ENCODE measurements at places on chromosomes 1 and 21. TPM values are rescaled to one million over a fixed set of nuclear protein-coding genes. Genes with fewer than 3 reads are reported as not detected.

Gene TRIM17
- total RNA-seq, result not detected

- DNase-seq, result no peak
Observed at GRCh38 chr1:241799416-241799815, 48.6 kb upstream of the EXO1 start.

Gene PODN
- 0.60 TPM for total RNA-seq

DNA sequence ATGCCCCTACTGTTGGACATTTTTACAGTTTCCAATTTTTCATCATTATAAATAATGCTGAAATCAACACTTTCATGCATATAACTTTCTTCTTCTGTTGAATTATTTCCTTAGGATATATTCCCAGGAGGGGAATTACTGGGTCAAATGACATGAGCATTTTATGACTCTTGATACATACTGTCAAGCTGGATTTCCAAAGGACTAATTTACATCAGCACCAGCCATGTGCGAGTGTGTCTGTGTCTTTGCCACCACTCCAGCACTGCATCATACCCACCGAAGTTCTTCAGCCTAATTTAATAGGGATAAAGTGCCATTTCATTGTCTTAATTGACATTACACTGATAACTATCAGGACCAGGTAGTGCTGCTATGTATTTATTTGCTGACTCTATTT, 146.7 kb downstream of the CSMD2 start:
- no peak for DNase-seq

DNA sequence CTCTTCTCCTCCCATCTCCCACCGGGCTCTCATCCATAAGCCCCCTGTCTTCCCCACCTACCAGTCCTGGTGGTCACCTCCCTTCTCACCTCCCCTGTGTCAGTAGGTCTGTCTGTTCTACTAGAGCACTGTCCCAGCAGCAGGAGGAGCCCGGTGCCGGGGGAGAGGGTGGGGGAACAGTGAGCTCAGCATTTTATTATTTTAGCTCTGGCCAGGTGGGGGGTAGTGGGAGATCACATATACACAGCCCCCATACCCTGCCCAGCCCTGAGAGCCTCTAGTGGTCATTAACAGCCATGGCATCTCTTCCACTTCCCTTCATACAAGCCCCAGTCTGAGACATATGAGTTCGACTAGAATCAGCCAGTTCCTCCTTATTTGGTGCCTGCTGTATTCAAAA, at the start of gene TMOD4:
TSS of gene TMOD4 (minus strand) at position 119 of the 400 bp plus-strand sequence. CDS start 1,106 bp downstream, outside the sequence.
- no peak for DNase-seq

Gene HAPLN2
- not detected for total RNA-seq

DNA sequence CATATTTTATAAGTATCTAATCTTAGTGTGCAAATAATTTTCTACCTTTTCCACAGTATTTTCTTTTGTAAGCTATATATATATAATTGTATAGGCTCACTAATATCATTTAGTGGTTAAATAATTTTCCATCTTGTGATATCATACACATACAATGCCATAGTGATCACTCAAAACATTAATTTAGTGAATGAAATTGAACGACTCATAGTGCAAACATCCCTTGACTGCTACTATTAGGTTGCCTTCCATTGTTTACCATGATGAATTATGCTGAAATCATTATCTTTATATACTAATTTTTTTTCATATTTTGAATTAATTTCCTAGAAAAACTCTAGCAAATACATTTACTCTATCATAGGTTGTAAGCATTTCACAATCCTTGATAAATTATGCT, 127.1 kb downstream of the PCNX2 start:
- DNase-seq, result no peak

- DNase-seq, result no peak
Observed at GRCh38 chr1:236489710-236490377, 33.9 kb upstream of the LGALS8 start.

- DNase-seq, result no peak
Observed at GRCh38 chr1:16920951-16921350, 780 bp upstream of the CROCC start.

- DNase-seq, result no peak
Observed at GRCh38 chr21:34166468-34166867, 93.1 kb downstream of the MRPS6 start.

DNA sequence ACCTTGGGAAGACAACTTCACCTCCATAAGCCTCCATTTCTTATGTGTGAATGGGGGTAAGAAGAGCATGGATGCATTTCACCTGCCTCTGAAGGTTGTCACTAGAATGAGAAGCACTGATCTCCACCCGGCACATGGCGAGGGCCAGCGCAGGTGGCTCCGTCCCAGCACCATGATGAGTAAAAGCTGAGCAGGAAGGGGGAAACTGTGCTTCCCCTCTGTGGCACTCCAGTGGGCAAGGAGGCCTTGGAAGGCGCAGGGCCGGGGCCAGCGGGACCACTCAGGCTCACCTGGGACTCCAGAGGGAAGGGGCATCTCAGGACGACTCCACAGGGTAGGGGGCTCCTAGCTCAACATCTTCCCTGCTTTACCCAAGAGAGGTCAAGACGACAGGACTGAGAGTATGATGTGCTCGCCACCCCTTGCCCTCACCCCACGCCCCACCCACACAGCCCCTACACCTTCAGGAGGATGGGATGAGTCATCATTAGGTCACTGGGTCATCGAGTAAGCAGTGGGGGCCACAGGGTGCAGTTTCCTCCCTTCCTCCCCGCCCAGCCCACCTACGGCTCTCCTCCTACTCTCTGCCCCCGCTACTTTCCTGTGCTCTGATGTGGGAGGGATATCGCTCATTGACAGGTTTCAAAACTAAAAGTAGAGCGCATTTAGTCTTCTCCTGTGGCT, 112.1 kb downstream of the HIVEP3 start:
- DNase-seq, result no peak

DNA sequence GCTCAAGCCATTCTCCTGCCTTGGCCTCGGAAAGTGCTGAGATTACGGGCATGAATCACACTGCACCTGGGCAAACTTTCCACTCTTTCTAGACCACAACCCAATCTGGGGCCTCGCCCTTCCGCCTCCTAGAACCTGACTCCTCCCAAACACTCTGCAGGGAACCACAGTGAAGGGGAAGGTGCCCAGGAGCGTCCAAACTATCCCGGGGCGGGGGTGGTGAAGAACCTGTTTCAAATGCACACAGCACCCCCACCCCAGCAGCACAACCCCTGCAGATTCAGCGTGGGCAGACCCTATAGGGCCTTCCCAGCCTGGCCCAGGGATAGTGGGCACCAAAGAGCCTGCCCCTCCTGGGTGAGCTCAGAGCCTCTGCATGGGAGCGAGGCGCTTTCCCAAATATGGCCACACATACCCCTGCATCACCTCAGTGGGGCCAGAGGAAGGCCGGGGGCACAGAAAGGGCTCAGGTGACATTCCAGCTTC, 86.9 kb downstream of the STUM start:
- no peak for DNase-seq

GRCh38 chr1:230113593-230114236, 46.7 kb downstream of the GALNT2 start:
- peak; percentile 27 for DNase-seq

DNA sequence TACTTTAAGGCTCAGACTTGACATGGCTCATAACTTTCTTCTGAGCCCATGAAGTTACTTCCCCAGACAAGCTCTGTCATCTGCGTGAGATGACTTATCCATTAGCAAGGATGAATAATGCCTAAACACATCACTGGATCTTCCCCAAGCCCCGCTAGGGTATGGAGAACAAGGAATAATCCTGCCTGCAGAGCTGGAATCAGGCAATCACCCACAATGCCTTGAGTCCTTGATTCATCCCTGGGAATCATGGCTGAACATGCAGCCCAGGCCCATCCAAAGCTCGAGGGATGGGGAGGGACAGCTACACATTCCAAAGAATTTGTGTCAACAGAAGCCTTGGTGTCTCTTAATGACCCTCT, 131.7 kb downstream of the PSMG1 start:
- DNase-seq, result no peak

Gene SOAT1
- 15.2 TPM for total RNA-seq

Gene HENMT1
- 3.7 TPM for total RNA-seq

Gene NIPAL3
- 31.1 TPM for total RNA-seq

DNA sequence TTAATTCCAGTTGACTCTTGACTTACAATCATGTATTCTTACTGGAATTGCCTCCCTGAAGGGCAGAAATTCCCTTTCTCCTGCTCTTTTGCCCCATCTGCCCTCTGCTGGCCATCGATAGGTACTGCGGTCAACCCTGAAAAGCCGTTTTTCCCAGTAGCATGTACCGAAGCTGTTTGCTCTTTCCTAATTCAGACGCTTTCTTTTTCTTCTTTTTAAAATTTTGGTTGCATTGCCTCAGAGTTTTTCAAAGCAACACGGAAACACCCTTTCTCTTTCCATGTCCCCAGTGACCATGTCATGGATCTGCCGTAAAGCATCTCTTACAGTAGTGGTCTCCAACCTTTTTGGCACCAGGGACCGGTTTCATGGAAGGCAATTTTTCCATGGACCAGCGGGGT, 164.2 kb upstream of the C1orf21 start:
- DNase-seq, result no peak

DNA sequence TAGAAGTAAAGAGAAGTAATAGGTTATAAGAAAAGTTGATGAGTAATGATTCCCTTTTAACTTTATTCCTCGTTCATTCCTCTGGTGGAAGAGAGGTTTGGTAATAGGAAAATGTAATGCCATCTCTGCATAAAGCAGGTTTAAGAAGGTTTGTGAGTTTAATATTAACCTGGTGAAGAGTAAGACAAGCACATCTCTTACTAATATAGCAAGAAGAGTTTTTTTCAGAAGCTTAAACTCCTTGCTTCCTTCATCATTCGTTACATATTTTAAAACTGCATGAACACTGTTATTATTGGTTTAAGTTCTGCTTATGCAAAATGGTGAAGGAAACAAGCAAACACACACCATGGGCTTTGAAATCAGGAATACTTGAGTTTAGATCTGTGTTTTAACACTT, 9.2 kb upstream of the PLA2G4A start:
- DNase-seq, result no peak

- DNase-seq, result no peak
Observed at GRCh38 chr1:111281411-111281810, 9.2 kb upstream of the CHIA start.

DNA sequence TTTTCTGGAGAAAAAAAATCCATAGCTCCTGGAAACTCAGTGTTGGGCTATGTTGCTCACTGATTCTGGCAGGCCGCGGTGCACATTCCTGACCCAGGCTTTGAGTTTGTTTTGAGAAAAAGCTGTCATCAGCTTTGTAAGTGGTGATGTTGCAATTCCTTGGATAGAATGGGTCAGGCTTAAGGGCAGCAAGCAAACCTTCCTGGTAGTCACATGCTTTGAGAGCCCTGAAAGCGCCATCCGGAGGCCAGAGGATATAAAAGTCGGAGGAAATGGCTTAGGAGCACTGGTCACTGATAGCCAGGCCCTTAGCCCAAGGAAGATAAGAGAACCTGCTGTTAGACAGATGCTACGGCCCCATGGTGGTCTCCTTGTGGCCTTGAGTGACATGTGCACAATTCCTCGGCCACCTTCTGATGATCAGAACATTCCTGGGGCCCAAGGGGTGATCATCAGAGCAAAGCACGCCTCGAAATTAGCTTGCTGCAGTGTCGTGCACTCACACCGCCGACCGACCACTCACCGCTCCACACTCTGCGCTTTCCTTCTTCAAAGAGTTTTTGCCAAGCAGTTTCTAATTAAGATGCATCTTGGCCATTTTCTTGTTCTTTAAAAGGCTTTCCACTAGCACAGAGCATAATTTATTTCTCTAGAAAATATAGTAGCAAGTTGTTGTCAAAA, 78.6 kb downstream of the MAN1C1 start:
- DNase-seq, result peak; percentile 82

Gene VANGL2
- total RNA-seq, result not detected

Gene HRNR
- not detected for total RNA-seq

Gene HSPA6
- 0.13 TPM for total RNA-seq

Gene PTGS2
- total RNA-seq, result 10.0 TPM

- DNase-seq, result no peak
Observed at GRCh38 chr1:55420026-55420425, 204.9 kb upstream of the USP24 start.

- DNase-seq, result no peak
Observed at GRCh38 chr1:182861994-182862393, 22.8 kb downstream of the DHX9 start.

DNA sequence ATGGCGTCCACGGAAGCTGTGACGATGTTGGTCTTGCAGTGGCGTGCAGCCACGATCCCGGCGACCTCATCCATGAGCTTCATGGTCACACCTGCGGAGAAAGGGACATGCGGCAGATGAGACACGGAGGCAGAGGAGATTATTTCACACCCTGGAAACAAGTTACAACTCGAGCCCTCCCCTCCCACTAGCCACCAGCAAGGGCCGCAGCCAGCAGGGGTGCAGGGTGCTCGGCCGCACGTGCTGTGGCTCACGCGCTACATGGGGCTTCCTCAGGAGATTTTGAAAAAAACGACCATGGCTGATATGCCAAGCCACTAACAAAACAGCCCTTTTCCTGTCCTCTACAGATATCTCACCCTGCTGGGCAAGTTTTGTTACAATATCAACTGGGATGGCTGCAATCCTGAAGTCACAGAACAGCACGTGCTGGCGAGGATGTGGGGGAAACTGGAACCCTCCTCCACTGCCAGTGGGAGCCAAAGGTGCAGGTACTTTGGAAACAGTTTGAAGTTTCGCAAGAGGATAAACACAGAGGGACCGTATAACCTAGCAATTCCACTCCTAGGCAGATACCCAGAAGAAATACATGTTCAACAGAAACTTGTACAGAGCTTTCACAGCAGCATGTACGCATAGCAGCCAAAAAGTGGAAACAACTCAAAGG, 34.1 kb upstream of the GPR153 start:
- DNase-seq, result no peak

- DNase-seq, result no peak
Observed at GRCh38 chr1:115317101-115318012, 20.7 kb downstream of the NGF start.

GRCh38 chr1:235639226-235640205, 10.1 kb downstream of the GNG4 start:
- no peak for DNase-seq

- no peak for DNase-seq
Observed at GRCh38 chr1:36909946-36910725, 124.2 kb downstream of the GRIK3 start.

DNA sequence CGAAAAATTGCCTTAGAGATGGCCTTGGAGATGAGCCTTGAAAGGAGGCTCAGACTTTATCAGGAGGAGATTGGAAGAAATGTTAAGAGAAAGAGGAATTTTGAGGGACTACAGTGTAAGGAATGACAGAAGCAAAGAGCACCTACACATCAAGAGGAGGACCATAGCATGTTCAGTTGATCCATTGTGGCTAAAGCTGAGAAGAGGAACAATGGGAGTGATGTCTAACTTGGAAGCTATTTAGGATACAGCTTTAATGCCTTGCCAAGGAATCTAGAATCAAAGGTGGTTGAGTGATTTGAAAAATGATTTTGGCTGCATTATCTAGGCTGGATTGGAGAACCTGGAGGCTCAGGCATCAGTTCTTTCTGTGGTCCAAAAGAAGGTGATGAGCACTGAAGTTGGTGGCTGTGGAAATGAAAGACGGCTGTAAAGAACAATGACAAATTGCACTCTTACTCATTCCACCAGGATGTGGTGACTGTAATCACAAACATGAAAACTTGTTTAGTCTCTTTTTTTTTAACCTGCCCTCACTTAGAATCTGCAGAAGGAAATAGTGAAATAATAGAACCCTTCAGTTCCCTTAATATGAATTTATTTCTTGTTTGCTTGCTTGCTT, 11.3 kb downstream of the FAM20B start:
- no peak for DNase-seq

- DNase-seq, result no peak
Observed at GRCh38 chr1:187787736-187788135, 959.0 kb downstream of the PLA2G4A start.

Gene AKR7A3
- 0.11 TPM for total RNA-seq

Gene TRIM45
- total RNA-seq, result 1.1 TPM

GRCh38 chr1:93346421-93346993, 800 bp downstream of the DR1 start:
- DNase-seq, result no peak

All from pulmonary artery endothelial cell (primary cell).